Stimulated activated CD4-positive, alpha-beta T cell treated with anti-CD3 and anti-CD28 coated beads, TNF-alpha, amount 100 ng/mL, for 24 hours (primary cell): ENCODE measurements at places on chromosomes 5 and 9.

DNA sequence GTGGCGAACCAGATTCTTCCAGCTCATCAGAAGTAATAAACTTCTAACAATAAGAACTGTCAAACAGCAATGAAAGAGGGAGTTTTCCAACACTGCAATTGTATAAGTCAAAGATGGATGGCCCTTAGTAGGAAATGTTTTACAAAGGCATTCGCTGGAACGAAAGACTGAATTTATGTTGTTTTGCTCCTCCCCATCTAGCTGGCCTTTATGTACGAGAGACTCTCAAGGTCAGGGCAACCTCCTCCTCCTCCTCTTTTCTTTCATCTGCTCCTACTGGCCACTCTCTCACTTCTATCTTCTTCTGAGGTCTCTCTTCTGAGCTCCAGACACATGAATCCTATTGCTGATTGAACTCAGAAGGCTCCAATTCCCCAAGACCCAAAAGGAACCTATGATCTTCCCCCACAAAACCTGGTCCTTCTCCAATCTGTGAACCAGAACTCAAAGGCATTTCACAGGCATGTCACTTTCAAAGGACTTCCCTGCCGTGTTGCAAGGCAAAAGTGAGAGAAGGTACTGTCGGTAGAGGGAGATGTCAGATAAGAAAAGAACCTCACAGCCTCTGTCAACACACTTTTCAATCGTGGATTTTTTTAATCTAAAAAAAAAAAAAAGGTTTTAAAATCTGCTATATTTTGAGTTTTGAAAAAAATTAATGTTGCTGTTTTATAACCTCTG lies 28.5 kb upstream of the PUM3 start:
- no peak for DNase-seq

DNA sequence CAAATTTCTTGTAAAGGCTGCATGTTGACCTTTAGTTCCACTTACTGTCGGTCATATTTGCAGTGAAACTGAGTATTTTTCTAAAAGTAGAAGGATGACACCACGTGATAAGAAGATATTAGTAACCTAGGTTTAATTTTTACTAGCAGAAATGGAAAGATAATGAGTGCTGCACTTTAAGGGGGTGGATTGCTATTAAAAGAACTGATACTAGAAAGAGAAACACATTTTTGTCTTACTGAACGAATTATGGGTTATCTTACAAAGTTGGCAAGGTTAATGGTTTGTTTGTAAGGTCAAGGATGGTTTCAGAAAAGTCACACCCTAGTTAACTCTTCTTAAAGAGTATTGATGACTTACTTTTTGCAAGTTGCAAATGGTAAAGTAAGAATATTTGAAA lies 2.4 kb downstream of the MACIR start:
- DNase-seq: no peak

DNA sequence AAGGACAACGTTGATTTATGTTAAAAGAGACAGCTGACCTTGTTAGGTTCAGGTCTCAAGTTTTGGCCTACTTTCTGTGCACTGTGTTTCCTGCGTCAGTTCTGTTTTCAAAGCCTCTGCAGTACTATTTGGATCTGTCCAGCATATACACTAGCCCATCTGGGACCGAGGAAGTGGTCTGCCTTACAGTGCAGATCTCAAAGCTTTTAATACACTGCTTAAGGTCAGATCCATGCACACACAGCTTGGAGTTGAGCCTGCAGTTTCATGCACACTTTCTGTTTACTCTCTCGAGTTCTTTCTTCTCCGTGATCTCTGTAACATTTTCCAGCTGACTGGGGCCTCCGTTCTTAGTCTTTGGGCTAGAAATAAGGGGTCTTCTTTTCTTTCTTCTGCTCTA lies 24.1 kb downstream of the CARTPT start:
- no peak for DNase-seq

DNA sequence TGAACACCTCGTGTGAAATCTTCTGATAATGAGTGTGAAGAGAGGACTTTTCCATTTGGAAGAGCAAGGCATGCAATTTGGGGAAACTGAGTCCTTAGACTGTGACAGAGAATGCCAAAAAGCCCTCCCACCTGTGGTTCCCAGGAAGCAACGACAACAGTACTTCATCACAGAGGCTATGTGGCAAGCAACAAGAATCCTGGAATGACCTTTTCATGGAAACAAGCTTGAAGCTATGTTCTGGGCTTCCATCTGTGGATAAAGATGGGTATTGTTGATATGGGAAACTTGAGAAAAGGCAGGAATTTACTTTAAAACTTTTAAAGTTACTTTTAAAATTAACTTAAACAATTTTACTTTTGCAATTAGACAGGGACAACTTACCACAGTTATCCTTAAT lies 131.2 kb upstream of the ANKH start:
- no peak for DNase-seq

DNA sequence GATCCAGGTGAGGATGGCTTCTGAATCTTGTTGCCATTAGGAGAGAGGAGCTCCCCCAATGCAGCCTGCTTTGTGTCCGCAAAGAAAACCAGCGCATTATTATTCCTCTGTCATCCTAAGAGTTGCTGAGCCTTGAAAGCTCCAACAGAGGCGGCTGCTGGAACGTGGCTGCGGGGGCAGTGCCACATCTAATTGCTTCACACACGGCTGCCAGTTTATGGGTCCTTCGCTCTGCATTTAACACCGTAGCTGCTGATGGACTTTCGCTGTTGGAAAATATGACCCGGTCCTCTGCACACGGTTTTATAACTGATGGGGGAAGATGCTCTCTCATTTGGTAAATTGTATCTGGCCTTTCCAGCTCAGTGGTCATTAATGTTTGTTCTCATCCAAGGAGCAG lies 38.0 kb downstream of the ZNF622 start:
- DNase-seq: no peak

- DNase-seq: no peak
Observed at GRCh38 chr9:136022731-136023409, 61.7 kb upstream of the UBAC1 start.

- DNase-seq: no peak
Observed at GRCh38 chr5:172117977-172118701, 69.9 kb downstream of the STK10 start.

DNA sequence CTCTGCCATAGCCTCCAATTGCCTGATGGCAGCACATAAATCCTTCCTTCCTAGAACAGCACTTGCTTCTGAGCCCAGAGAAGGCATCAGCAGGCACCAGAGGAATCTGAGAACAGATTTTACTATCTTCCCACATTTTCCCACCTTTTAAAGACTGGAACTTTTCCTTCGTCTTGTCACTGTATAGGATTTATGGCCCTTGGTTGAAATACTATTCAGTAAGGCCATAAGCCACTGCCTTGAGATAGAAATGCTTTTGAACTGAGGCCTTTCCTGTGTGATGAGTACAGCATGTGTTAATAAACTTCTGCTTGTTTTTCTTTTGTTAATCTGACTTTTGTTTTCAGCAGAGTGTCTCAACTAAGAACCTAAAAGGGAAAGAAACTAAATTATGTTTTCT lies 84.3 kb downstream of the MRPS27 start:
- DNase-seq: no peak

GRCh38 chr5:100175346-100175745 lies 359.8 kb upstream of the FAM174A start:
- DNase-seq: no peak

DNA sequence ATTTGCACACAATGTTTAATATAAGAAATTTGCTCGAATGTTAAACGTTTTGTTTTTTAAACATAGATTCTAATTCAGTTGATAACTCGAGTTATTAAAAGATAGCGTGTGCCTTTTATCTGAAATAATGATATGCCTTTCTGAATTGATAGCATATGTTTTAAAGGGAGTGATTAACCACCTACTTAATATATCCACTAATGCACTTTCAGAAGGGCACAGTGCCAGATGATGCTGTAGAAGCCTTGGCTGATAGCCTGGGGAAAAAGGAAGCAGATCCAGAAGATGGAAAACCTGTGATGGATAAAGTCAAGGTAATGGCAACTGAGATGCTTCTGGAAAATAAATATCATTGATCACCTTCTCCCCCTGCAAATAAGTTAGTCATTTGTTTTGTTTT lies 53.9 kb downstream of the ERAP1 start:
- DNase-seq: no peak

GRCh38 chr5:17882760-17883488 lies 248.7 kb downstream of the TAF11L14 start:
- DNase-seq: no peak

DNA sequence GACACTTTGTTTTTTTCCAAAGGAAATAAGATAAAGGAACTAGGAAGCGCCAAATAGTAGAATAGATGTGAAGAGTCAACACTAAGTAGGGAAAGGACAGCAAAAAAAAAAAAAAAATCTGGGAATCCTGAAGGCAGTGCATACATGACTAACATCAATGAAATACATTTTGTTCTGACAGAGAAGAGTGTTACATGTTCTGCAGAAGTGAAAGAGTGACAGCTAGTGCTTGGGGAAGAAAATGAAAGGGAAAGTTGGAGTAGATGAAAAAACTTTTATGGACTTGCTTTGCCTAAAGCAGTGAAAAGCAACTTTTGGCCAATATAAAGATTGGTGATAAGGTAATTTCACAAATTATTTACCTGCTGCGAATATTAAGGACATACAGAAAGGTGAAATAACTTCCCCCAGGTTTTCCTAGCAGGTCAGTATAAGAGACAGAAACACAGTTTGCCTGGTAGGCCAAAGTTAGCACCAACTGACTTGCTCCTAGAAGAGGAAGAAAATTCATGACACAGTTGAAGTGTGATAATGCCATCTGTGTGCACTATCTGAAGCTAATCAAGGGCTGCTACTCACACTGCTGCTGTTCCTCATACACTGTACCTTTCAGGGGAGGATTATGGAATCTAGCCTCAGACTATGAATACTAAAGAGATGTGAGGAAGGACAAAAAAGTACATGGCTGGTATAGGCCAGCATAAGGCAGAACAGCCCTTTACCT lies 38.6 kb downstream of the RANBP6 start:
- DNase-seq: no peak

DNA sequence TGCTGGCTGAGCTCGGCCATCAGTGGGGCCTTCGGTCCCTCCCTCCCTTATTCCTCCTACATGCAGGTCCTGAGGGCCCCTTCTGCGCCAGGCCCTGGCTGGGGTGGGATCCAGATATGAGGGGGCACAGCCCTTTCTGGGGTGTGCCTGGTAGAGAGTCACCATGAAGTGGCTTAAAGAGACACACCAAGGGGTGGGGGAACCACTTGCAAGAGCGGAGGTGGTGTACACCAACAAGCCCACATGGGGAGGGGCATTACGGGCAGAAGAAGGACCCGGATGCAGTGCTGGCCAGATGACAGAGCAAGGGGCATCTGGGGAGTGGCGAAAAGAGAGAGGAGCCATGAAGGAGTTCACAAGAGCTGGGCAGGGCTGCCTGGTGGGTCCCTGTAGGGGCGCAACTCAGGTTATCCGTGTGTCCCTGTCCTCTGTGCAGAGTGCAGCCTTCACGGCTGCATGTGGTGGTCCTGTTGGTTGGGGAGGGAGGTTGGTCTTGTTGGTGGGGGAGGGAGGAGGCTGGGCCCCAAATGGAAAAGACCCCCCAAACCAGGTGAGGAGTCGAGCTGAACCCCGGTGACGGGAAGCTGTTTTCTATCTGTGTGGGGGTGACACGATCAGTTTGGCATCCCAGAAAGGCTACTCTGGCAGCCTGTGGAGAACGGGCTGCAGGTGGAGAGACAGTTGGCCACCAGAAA lies 158.1 kb downstream of the DAB2IP start:
- no peak for DNase-seq

- DNase-seq: no peak
Observed at GRCh38 chr9:113368348-113368981, 8.3 kb downstream of the HDHD3 start.

GRCh38 chr9:10235376-10235775 lies 377.4 kb downstream of the PTPRD start:
- DNase-seq: no peak

DNA sequence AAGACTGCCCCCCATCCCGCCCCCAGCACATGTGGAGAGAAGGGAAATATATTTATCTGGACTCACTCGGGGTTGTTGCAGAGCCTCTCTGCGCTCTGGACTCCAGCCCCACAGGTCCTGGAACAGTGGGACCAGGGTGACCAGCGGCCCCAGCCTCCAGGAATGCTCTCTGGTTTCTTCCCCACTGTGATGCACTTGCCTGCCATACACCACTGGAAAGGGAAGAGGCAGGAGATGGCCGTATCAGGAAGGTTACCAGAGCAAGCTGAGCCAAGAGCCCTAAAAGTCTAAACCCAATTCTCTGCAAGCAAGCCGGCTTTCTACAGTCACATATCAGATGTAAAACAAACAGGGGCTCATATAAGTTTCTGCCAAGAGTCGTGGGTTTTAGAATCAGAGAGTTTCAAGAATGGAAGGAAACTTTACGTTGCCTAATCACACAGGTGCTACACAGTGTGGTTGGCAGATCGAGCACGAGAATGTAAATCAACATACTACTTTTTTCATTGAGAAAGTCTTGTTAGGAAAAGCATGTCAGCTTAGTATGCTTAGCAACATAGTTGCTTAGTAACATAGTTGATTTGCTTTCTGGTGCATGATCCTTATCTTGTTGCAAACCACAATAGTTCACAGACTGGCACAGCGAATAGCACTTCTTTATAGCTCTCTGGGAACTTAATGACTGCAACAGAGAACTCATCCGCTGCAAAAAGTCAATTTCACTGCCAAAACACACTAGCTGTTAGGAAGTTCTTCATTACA lies 201.2 kb downstream of the TARS1 start:
- no peak for DNase-seq

DNA sequence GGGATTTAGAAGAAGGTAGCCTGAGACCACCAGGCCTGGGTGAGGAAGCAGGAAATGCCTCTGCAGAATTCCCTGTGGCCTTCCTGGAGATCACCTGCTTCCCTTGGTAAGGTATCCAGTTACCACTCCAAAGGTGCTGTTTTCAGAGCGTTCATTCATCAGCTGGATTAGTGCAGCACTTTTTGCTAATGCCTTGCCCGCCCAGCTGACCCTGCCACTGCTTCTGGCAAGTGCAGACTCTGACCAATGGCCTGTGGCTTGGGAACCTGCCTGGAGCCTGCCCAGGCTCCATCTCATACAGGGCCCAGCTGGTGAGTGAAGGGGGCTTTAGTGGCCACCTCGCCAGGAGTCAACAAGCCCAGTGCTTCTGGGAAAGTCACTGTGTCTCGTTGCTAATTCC lies 48.6 kb downstream of the FOXI1 start:
- DNase-seq: no peak

DNA sequence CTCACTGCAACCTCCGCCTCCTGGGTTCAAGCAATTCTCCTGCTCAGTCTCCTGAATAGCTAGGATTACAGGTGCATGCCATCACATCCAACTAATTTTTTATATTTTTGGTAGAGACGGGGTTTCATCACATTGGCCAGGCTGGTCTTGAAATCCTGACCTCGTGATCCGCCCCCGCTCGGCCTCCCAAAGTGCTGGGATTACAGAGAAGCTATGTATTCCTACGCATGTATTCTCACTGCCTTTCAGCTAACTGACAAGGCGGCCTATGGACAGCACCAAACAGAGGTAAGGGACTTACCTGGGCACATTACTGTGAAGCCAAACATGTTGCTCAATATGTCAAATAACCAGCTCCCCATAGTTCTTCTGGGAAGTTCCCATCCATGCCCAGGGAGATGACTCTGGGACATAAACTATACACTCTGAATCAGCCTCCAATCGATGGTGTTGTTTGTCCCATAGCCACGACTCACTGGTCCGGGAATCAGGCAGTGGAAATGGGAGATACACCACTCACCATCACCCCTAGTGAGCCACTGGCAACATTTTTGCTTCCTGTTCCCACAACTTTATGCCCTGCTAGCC lies 114.6 kb downstream of the SYK start:
- DNase-seq: no peak

- no peak for DNase-seq
Observed at GRCh38 chr5:138544181-138545134, 1.4 kb upstream of the ETF1 start.
